ENCODE measurements at places on chromosomes 2 and 18.
A peak's percentile ranks its signal among the peaks of the same experiment; 100 is the strongest.

DNA sequence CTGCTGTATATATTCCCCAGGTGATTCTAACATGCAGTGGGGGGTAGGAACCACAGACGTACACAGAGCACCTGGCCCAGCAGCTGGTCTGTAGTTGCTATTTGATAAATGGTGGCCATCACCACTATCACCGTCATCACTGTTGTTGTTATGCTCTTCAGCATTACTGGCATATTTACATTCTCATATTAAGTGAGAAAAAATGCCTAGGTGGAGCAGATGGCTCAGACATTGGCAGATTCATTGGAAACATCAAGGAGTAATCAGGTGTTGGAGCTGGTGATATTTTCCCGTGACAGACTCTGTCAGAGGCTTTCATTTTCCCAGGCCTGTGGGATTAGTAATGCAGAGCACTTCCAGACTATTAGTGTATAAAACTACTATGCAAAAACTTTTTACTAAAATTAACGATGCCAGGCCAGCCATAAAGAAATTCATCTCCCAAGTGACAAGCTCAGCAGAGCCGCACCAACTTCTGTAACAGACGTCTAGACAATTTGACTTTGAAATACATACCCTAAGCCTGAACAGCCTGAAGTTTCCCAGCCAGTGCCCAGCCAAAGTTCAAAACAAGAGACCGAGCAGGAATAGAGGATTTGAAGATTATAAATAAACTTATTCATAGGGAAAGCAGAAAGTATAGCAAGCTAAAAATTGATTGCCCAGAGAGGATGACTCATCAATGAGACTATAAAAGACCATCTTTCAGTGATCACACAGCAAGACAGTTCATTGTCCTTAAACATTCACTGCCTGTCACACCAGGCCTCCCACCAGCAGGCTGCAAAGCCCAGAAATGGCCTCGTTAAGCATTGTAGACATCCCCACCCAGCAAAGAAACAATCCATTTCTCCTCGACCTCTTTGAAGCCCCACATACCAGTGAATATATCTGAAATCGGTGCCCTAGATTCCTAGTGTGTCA, 247.4 kb upstream of the CHAC2 start:
- no peak for DNase-seq

DNA sequence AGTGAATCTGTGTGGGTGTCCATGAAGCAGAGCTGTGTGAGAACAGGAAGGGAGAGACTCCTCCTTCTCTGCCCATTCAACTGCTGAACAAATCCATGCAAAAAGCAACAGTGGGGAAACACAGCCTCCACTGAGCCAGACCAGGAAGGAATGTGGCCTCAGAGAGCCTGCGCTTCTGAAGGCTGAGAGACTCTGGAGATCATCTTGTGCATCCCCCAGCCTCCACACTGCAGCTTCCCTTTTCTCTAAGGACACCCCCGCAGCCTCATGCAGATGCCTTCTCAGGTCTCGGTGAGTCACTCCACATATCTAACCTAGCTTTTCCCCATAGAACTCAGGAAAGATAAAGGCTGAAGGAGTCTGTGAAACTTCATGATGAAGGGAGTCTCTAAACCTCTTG, 402.9 kb downstream of the TNS1 start:
- DNase-seq = peak; percentile 14

- peak; percentile 75 for DNase-seq
Observed at GRCh38 chr2:96359310-96359709, 23.7 kb downstream of the NCAPH start.

DNA sequence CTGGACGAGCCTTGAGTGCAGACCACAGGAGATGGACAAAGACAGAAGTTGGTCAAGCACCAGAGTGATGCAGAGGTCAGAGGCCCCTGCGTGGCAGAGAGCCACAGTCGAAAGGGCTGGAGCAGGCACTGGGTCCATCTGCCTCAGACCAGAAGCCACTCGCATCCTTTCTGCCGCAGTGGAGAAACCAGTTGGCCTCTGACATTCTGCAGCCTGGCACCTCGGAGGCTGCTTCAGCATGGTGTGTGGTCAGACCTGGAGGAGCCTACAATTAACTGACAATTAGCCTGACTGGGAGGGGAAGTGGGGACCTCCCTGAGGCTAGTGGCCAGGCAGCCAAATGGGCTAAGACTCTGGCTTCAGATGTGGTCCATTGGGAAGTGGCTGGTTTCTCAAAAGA, 111.1 kb downstream of the SGPP2 start:
- no peak for DNase-seq

GRCh38 chr2:190460487-190460886, 52.3 kb downstream of the MFSD6 start:
- no peak for DNase-seq

DNA sequence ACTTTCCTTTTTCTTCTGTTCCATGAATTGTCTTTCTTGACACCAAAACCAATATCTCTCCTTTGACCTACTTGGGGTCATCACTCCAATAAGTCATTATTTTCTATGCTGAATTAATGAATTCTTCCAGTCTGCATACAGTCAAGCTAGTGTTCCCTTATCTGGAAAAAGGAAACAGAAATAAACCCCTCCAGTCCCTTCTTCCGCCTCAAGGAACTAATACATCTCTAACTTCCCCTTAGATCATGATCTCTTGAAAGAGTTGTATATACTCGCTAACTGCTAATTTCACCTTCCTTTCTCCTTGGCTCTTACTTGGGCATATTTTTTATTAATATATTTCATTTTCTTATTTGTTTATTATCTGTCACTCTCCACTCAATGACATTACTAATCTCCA, 7.3 kb upstream of the ARHGAP15 start:
- DNase-seq = no peak

- DNase-seq = no peak
Observed at GRCh38 chr2:199770716-199771115, 80.3 kb downstream of the FTCDNL1 start.

DNA sequence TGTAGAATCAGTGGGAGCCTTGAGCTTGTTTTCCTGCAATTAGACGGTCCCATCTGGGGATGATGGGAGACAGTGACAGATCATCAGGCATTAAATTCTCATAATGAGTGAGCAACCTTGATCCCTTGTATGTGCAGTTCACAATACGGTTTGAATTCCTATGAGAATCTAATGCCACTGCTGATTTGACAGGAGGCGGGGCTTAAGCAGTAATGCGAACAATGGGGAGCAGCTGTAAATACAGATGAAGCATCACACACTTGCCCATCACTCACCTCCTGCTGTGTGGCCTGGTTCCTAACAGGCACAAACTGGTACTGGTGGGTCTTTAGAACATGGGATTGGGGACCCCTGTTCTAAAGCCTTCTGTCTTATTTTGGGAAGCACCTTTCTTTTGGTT, 17.9 kb upstream of the NYAP2 start:
- DNase-seq = no peak

GRCh38 chr2:112092286-112093041, 37.4 kb downstream of the TMEM87B start:
- no peak for DNase-seq

DNA sequence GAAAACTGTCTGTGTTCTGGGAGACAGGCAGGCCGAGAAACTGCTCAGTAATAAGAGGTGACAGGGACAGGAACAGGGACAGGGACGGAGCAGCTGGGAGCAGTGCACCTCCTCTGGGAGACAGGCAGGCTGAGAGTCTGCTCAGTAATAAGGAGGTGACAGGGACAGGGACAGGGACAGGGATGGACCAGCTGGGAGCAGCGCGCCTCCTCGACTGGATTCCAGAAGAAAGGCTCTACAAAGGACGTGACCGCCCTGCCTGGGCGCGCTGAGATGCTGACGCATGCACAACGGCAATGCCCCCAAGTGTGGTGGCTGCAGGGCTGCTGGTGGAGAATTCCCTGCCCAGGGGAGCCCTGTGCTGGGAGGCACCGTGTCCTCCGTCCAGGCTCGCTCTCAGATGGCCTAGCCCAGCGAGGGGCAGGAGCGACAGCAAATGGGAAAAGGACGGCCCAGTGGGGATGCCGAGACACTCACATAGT, 44.2 kb upstream of the PXDN start:
- DNase-seq = no peak

GRCh38 chr2:23457990-23458682, 73.2 kb downstream of the KLHL29 start:
- DNase-seq = no peak

GRCh38 chr18:47968006-47968676, 37.7 kb upstream of the SMAD2 start:
- no peak for DNase-seq

DNA sequence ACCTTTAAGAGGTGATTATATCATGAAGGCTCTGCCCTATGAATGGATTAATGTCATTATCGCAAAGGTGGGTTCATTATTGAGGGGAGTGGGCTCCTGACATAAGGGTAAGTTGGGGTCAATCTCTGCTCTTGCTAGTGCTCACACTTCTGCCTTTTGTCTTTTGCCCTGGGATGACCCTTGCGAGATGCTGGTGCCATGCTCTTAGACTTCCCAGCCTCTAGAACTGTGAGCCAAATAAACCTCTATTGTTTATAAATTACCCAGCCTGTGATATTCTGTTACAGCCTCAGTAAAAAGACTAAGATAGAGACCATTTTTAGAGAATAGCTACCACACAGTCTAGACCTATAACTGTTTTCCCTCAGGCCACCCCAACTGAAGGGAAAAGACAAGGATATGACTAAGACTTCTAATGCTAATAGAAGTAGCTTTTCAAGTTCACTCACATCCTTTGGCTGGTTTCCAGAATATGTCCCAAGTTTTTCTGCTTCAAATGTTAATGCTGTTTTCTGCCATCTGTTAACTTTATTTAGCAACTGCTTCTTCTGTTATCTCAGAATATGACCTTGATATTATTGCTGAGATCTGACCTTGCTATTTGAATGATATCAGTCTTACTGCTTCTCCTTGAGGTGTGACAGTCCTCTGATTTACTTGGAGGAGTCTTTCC, 65.1 kb upstream of the STAM2 start:
- no peak for DNase-seq

DNA sequence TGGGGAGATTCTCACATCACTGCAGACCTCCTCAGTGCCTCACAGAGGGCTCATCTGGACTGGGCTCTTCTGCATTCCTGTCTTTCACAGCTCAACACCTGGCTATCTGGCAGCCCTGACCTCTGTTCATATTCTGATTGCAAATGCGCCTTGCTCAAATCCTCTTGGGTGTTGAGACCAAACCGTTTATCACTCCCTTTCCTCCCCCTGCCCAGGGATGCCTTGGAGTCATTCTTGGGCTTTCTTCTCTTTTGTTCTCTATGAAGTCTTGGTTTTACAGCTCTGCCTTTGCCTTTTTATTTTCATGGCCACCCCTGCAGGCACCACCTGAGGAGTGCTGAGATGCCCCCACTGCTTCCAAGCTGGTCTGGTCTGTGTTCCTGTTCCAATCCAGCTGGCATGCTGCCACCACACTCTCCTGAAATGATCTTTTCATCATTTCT, 26.3 kb downstream of the TUBB6 start:
- no peak for DNase-seq

GRCh38 chr18:61546590-61546989, 213.4 kb downstream of the CDH20 start:
- DNase-seq = no peak

GRCh38 chr2:74481961-74482800, 617 bp downstream of the CCDC142 start:
- no peak for DNase-seq

DNA sequence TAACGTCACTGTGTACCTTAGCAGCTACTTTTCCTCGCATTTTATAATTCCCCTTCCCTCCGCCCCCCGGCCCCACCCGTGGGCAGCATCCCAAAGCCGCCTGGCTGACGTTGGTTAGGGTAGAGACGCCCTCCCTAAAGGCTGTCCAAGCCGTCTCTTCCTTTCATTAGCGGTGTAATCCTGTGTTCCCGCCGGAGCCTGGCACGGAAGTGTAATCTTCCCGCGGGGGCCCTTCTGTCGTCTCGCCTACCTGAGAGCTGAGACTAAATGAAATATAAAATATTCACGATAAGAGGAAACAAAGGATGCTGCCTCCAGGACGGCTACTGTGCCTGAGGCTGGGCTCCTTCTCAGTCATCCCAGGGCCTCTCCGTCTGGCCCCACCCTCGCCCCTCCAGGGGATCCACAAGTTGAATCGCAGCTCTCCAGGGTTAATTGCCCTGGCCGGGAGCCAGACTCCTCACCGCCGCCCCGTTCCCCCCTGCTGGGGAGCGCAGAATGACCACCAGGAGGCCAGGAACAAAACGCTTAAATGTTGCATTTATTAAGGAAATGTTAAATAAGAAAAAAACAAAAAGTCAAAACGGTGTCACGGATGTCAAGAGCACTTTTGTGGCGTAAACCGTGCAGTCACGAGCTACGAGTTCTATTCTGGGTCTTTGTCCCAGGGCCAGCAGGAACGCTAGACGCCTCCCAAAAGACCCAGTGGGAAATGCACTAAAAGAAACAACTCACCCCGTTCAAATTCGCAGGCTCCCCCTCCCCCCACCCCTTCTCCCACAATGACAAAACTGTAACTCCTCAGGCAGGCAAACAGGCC, 1.5 kb downstream of the RPRM start:
- DNase-seq = no peak

- no peak for DNase-seq
Observed at GRCh38 chr2:47888581-47889280, 17.6 kb downstream of the FBXO11 start.

DNA sequence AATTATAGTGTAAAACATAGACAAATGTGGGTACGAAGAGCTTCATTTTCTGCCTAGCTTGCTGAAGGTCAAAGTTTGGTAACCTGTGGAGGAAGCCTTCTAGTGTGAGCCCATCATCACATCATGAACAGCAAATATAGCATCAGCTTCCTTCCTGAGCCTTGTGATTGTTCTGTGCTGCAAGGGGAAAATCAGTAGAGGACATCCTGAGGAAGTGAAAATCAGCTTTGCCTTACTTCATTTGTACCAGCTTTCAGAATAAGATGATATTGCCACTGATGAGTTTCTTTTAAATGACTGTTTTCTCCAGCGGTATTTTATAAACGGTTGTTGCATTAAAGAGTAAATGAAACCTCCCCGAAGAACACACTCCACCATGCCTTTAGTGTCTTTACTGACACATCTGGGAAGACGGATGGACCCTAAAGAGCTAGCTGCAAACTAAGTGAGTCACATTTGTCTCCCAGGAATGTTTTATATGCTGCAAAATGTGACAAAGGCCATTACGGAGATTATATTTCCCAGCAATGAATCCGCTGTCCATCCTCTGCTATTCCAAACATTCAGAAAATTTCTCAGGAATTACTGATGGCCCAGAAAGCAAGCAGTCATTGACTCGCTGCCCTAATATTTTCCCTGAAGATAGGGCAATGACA, 1272.8 kb downstream of the SUCLG1 start:
- DNase-seq = no peak

Data from hippocampal formation (tissue), 2 donors.